Osteoblast (primary cell): ENCODE measurements at places on chromosomes 16 and 17. TPM values are rescaled to one million over a fixed set of nuclear protein-coding genes. Genes with fewer than 3 reads are reported as not detected.

The MYH2 gene
- not detected in 2 replicates for total RNA-seq

GRCh38 chr16:1613728-1614455 is 1.7 kb downstream of the CRAMP1 start:
- peak; percentile 93 for DNase-seq

GRCh38 chr17:79936641-79937381 is 97.6 kb upstream of the CBX4 start:
- peak; percentile 83 for DNase-seq

The MRM3 gene
- total RNA-seq: 16.5 and 19.5 TPM in 2 replicates

DNA sequence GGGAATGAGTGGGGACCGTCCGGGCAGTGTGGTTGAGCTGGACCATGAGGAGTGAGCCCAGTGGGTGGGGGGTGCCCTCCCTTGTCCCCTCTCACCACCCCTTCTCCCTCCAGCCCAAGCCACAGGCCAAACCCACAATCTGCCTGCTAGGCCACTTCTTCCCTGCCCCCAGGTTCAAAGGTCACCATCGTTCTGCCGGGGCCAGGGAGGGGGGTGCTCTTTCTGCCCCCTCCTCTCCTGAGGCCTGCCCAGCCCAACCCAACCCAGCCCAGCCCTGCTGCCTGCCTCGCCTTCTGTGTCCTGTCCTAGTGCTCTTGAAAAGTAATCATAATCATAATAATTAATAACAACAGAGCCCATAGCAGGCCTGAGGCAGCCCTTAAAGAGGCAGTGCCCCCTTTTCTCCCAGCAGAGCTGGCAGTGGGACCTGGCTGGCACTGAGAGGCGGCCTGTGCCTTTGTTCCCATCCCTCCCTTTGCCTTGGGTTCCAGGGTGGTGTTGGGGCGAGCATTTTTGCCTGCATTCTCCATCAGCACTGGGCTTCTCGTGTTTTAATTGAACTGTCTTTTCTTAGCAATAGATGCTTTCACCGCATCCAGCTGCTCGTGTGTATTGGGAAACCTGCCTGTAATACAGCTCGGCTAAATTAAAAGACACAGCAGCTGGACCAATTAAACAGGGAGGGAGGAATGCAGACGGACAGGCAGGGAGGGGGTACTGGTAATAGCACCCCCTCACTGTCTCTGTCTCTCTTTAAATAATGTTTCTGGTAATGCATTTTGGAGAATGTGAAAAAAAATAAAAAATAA is 46.8 kb downstream of the SREBF1 start:
- no peak for DNase-seq

- no peak for DNase-seq
Measured at GRCh38 chr17:8448310-8448709, 12.6 kb downstream of the NDEL1 start.

- peak; percentile 81 for DNase-seq
Measured at GRCh38 chr17:3827124-3827773, 18.8 kb downstream of the NCBP3 start.

- DNase-seq: no peak
Measured at GRCh38 chr17:81337476-81337879, 42.4 kb upstream of the SLC38A10 start.

GRCh38 chr16:66154801-66155200 is 211.7 kb upstream of the CDH5 start:
- DNase-seq: no peak

GRCh38 chr17:66906321-66907278 is 57.9 kb upstream of the CACNG4 start:
- DNase-seq: peak; percentile 88

GRCh38 chr16:35203636-35204035 is 1744.2 kb downstream of the TP53TG3F start:
- no peak for DNase-seq

GRCh38 chr16:35296962-35297653 is 1837.7 kb downstream of the TP53TG3F start:
- no peak for DNase-seq

- DNase-seq: peak; percentile 47
Measured at GRCh38 chr17:42387661-42388380, 421 bp downstream of the STAT3 start.

The NOXO1 gene
- under 0.01 and 0.29 TPM in 2 replicates for total RNA-seq

The CDH5 gene
- 0.72 and 1.8 TPM in 2 replicates for total RNA-seq

The RHBDL3 gene
- total RNA-seq: under 0.01 TPM in 2 replicates

GRCh38 chr16:27436921-27437650 is 35.1 kb downstream of the IL21R start:
- no peak for DNase-seq

- DNase-seq: no peak
Measured at GRCh38 chr17:77832180-77832560, 126.3 kb upstream of the TNRC6C start.

The CTRL gene
- 0.36 and 0.59 TPM in 2 replicates for total RNA-seq

The CTRB2 gene
- total RNA-seq: not detected in 2 replicates

DNA sequence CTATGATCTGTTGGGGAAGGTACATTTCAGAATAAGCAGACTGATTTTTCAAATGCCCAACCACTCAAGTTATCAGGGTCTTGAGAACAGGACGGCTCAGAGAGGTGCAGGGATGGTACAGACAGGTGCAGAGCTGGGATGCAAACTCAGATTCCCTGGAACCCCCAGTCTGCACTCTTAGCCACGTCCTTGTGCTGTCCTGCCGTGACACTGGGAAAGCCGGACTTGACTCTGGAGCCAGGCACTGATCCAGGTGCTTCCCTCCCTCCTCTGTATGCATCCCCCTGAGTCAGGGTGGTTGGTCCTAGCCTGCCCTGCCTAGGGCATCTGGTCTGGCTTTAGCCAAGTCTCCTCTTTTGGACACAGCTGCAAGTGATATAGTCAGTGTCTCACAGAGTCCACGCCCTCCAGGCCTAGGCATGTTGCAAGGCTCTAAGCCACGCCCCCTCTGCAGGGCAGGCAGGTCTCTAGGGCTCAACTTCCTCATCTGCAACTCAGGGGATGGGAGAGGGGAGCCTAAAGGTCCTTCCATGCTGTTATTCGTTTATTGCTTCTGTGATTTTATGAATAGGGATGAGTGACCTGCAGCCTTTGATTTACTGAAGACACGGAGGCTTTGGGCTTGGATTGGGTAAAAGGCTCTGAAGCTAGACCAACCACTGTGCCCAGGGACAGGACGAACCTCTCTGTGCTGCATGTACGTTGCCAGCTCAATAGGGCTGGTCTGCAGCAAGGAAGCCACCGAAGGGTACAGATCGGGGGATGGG is 97.3 kb downstream of the SDK2 start:
- DNase-seq: peak; percentile 69

The DPEP2 gene
- not detected in 2 replicates for total RNA-seq

- no peak for DNase-seq
Measured at GRCh38 chr17:34370997-34371395, 8.0 kb upstream of the CCL1 start.

DNA sequence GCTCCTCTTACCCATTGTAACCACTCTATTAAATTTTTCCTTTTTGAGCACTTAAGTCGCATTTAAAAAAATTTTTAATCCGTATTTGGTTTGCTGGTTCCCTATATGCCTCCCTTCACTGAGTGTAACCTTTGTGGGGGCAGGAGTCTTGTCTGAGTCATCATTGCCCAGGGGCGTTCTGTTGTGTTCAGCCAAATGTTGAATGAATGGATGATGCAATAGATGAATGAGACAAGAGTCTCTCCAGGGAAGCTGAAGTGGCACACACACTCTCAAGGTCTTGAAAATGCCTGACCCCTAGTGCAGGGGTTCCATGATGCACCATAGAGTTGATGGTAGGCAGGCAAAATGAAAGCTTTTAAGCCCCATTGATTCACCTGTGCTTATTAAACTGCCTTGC is 123.0 kb upstream of the RBFOX1 start:
- no peak for DNase-seq

The ZP2 gene
- not detected in 2 replicates for total RNA-seq

The CCL17 gene
- total RNA-seq: not detected in 2 replicates

DNA sequence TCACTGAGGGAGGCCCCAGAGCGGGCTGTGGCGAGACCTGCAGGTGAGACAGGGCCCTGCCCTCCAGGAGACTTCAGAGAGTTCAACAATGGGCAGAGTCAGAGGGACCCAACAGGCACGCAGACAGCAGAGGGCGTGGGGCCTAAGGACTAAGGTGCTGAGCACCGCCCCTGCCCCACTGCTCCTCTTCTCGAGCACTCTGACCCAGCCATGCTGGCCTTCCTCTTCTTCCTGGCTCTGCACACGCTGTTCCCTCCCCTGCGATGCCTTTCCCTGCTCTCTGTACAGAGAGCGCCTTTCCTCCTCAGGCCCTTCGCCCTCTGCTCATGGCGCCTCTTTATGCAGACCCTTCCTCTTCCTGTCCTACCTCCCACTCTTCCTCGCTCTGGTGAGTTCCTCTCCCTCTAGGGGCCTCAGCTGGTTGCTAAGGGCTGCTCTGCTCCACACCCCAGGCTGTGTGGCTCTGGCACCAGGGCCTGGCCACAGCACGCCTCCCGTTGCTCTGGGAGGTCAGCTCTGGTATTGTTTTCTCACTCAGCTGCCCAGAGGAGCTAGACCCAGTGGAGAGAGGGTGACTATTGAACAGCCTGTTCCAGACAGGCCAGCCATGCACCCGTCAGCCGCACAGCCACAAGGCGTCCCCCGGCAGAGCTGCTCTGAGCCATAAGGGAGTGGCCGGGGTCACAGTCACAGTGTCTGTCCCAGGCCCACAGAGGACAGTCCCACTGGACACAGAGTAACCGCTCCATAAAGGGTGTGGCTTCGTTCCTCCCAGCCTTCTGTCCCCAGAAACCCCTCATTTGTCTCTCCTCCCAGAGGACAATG is 13.6 kb upstream of the RASD1 start:
- DNase-seq: peak; percentile 66

DNA sequence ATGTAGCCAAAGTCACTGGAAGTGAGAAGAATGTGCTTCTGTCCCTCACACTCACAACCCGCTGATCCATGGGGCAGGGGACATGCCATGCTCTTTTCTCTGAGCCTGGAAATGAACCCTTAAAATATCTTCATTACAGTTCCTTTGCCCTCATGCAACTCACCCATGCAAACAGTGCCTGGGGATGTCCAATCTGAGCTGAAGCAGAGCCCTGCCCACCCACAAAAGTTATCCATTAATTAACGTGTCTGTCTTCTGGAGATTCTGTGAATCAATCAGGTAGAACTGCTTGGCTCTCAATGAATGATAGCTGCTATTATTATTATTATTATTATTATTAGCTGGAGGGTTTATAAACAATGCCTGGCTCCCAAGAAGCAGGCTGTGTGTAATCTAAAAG is 133.7 kb downstream of the USP31 start:
- DNase-seq: no peak
